GM18507 (cell line): ENCODE measurements at places on chromosomes 12 and 14.
A peak's percentile ranks its signal among the peaks of the same experiment; 100 is the strongest.

- no peak for DNase-seq
These were observed 9.2 kb downstream of the FAR2 start for GRCh38 chr12:29158115-29158763.

- no peak for DNase-seq
These were observed 74.9 kb upstream of the ATP2B1 start for GRCh38 chr12:89783359-89784060.

DNA sequence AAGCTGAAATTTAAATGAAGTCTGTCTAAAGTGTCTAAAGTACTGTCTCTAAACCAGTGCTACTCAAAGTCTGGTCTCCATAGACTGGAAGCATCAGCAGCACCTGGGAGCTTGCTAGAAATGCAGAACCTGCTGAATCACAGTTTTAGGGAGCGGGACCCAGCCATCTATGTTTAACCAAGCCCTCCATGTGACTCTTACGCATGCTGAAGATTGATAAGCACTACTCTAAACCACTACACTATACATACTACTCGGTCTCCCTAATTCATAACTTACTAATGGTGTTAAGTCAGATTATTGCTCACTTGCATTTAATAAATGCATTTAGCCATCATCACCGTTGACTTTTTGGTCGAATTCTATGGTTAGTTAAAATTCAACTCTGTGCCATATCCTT lies 88.8 kb downstream of the SLC25A21 start:
- DNase-seq: no peak

GRCh38 chr14:90552465-90553297 lies 155.9 kb downstream of the CALM1 start:
- DNase-seq: no peak

- DNase-seq: peak; percentile 1
These were observed 130.8 kb upstream of the TRHDE start for GRCh38 chr12:72141381-72141780.
